CD4-positive, alpha-beta T cell treated with Interferon alpha-2 for 1 hour (primary cell): ENCODE measurements at places on chromosomes 1 and 21.

- no peak for DNase-seq
Measured at GRCh38 chr1:17246971-17247370, 1.9 kb upstream of the PADI3 start.

DNA sequence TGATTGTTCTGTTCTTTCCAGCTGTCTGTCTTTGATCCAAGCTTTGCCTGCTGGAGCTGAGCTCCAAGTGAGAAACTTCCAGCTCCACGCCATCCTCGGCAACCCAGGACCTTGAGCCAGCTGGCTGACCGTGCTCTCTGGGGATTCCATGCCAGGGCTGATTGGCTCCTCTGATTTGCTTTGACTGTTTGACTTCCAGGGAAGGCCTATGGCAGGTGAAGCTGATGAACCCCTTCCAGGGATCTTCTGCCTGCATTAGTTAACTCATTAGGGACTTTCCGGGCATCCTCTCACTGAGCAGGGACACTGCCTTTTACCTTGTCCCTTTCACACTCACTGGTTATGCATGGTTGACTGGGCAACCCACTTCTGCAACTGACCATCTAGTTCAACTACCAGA, 406.1 kb downstream of the RPS6KC1 start:
- DNase-seq, result no peak

DNA sequence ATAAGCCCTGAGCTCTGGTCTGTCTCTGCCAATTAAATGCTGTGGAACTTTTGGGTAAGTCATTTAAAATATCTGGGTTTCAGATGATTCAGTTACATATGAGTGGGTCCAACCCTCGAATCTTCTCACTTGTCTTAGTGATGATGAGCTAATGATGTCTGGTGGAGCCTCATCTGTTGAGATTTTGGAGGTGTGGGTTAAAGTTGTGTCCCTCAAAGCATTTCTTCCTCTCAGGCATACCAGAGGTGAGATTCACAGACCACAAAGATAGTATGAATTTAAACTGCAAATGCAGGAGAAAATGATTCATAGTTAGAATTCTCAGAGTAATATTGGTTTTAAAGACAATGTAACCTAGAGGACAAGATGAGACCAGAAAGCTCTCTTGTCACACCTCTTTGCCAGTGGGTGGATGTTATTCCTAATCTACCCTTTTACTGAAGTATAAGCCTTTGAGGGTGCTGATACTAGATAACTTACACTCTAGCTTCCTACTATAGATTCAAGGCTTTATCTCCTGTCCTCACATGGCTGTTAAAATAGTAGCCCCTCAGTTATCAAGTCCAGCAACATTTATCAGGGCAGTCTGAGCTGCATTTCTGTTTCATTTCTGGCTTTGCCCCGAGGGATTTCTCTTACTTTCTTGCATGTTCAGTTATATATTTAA, 90.7 kb downstream of the MT1HL1 start:
- DNase-seq, result no peak

- no peak for DNase-seq
Measured at GRCh38 chr1:80659161-80659560, 1141.6 kb upstream of the ADGRL2 start.

DNA sequence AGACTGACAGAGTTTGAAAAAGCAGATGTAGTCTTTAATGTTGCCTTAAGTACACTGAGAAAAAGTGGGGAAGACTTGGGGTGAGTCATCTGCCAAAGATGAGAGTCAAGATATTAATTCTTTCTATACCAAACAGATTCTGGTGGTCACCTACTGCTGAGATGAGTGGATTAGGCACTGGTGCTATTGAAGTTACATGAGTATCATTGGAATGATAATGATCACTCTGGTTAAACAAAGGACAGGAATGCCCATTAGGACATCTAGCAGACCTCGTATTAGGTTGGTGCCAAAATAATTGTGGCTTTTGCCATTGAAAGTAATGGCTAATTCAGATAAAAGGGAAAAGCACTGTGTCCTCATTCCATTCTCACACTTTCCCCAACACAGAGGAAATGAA, 1588.9 kb downstream of the KCNT2 start:
- no peak for DNase-seq

DNA sequence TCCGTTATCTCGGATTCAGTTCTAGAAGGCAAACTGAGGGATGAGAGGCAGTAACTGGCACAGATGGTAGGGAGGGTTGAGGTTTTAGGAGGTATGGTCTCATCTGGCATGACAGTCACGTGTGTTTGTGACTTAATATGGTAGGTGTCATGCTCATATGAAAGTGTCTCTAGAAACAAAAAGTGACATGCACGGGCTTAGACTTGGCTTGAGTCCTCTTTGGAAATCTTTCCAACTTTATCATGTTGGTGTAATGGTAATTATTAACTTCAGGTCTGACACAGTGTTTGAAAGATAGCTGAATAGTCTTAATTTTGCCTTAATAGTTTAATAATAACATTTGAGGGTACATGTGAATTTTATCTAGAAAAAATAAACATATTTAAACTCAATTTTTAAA, 218.1 kb downstream of the FMN2 start:
- DNase-seq, result no peak

- no peak for DNase-seq
Measured at GRCh38 chr21:34582506-34583150, 32.3 kb downstream of the RCAN1 start.

DNA sequence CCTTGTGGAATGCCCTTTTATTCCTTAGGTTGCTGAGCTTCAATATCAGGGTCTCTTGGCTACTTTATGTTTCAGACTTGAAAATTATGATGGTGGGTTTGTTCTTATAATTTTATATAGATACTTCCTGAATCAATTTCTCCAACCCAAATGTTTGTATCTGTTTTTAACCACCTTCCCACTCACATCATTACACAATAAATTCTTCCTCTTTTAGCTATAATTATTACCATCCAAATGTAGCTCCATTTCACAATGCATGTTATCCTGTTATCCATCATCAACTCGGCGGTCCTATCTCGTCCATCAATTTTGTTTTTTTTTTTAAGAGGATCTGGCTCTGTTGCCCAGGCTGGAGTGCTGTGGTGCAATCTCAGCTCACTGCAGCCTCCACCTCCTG, 357.6 kb upstream of the ZP4 start:
- DNase-seq, result no peak

GRCh38 chr1:147626291-147626690, 44.0 kb downstream of the ACP6 start:
- DNase-seq, result no peak

DNA sequence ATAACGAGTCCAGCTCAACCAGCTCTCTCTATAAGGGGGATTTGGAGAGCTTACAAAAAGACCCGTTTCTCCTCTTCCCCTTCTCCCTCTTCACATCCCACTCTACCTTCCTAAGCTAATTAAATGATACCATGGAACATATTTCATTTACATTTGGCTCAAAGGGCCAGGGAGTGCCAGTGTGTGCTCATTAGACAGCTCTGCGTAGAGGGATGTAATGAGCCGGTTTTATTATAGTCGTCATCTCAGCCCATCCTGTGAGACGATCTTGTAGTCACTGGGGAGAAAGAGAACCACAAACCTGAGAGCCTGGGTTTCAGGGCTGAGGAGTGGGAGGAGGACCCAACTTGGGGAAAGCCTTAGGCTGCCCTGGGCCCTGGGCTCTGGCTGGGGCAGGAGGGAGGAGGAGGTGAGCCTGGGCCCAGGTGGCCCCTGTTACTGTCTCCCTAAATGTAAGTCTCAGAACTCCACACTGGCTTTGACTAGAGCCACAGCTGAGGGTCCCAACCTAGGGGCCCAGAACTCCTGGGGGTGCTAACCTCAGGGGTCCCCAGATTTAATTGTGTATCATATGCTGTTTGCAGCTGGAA, 354.6 kb downstream of the MATN1 start:
- no peak for DNase-seq

- DNase-seq, result no peak
Measured at GRCh38 chr1:228527596-228527995, 40.4 kb downstream of the RNF187 start.

GRCh38 chr1:13832100-13832499, 132.1 kb downstream of the PRDM2 start:
- no peak for DNase-seq

GRCh38 chr1:225658041-225658440, 5.1 kb upstream of the ENAH start:
- DNase-seq, result no peak

- no peak for DNase-seq
Measured at GRCh38 chr1:56527548-56528302, 51.6 kb downstream of the PLPP3 start.

- DNase-seq, result peak; percentile 42
Measured at GRCh38 chr1:231866392-231867331, 240.1 kb downstream of the DISC1 start.

DNA sequence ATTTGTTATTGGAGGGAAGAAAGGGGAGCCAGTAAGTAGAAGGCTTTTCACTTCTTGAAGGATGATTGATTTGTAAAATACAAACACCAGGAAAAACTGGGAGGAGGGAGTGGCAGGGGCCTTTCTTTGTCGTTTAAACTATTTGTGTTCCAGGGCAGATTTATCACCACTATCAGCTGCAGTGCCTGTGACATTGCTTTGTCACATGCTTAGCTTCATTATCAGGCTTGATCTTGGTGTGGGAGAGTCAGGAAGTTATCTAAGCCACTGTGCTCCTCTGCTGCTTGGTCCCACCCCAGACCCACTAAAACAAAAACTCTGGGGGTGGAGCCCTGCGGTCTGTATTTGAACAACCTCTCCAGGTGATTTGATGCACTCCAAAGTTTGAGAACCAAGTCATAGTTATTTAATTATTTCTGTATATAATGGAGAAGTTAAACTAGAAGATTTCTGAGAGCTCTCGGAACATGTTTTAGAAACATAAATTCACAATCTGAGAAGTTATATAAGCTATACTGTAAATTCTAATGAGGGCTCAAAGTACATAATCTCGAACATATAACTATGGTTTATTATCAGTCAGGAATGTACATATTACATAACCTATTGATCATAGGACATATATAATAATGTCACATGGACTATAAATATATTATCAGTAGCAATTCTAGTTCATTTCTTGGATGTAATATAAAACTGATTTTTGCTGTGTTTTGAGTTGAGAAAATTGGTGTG, 87.9 kb downstream of the CDC14A start:
- DNase-seq, result peak; percentile 91

GRCh38 chr1:208302699-208303238, 58.6 kb upstream of the PLXNA2 start:
- no peak for DNase-seq

DNA sequence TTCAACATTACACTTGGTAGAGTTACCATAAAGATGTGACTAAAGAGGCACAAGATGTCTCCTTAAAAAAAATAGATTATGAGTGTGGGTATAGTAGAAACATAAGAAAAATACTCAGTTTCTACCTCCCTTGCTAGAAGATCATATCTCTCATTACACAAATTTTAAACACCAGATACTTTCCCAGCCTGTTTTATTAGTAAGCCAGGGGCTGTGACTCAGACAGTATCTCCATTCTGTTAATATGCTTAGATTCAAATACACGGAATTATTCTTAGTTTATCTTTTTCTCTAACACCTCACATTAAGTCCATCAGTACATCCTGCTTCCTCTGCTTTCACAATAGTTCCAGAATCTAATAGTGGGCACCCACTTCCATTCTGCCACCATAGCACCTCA, 561.8 kb upstream of the ADAMTS5 start:
- DNase-seq, result no peak

DNA sequence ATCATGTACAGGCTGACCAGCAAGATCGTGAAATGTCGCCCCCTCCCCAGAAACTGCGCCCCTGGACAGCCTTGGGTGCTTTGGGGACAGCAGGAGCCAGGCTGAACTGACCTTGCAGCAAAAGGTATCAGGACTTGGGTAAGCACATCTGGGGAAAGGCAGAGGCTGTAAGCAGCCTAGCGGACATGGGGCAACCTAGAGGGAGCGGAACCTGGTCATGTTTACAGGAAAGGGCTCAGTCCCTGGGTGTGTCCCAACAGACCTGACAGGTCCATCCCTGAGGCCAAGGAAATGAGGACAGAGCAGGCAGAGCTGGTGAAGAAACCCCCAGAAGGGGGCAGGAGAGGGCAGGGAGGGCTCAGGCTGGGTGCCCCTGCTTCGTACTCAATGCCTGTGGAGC, 3.1 kb upstream of the S100A8 start:
- DNase-seq, result no peak

DNA sequence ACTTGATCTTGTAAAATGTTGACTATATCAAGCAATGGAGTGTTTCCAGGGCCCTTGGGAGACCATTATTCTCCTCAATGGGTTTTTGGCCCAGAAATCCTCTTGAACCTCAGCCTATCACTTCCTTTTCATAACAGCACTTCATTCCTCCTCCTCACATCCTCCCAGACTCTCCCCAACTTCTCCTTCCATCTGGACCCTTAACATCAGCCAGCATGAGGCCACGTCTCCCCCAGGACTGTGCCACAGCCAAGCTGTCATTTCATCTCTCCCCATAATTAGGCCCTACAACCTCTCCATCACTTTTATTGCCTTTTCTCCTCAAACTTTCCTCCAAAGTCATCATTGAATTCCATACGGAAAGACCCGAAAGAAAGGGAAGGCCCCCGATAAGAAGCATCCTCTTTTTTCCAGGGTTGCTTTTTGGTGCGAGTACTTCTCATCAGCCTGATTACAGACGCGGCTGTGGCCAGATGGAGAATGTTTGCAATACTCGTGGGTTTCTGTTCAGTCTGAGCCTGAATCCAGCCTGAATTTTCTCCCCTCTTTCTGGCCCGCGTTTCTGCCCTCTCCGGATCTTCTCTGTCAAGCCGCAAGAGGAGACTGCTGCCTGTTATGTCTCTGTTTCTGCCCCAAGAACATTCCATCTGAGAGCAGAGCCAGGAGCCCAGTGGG, 52.7 kb upstream of the SLC25A33 start:
- DNase-seq, result no peak

DNA sequence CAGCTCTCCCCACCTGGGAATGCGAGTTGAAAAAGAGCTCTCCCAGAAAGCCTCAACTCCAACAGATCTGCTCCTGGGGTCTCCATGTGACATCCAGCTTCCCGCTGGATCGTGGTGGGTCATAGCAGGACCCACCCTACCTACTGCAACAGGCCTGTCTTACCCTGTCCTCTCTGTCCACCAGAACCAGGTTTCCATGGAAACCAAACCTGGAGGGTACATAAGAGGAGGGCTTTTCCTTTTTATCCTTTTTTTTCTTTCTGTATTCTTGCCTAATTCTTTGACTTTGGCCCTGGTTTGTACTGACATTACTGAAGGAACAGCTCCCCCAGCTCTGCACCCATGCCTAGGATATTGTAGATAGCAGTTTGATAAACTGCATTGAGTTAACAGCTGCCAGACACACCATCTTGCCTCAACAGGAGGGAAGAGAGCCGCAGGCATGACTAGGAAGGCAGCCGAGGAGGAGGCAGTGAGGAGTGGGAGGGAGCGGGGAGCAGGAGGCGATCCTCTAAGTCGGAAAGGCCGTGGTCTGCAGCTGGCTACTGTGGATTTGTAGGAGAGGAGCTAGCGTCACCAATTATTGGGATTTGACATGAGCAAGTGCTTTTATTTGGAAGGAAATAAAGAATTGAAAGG, 9.7 kb upstream of the FMOD start:
- no peak for DNase-seq

DNA sequence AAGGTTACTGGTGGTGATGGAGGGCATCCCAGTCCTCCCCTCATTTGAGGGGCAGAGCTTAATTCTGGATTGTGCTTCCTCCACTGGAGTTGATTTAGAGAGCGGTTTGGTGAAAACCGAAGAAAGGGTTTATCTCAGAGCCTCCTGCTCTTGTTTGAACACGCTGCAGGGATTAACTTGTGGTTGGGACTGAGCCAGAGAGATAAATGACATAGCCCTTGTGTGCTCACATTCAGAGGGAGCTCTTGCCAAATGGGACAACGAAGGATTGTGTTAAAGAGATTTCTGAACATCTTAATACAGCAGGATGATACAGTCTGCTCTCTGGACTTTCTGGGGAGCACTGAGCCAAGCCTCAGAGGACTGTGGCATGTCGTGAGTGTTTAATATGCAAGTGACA, 308.2 kb downstream of the DISC1 start:
- DNase-seq, result no peak
